Gastrocnemius medialis (tissue), 4 donors: ENCODE measurements at places on chromosomes 3 and 15. TPM values are rescaled to one million over a fixed set of nuclear protein-coding genes. Genes with fewer than 3 reads are reported as not detected.

GRCh38 chr3:48429960-48430707, at the start of gene PLXNB1:
TSS of gene PLXNB1 (minus strand) at chr3:48430086. CDS start at chr3:48424611, 5,475 bp downstream.
- peak; percentile 49 for DNase-seq

DNA sequence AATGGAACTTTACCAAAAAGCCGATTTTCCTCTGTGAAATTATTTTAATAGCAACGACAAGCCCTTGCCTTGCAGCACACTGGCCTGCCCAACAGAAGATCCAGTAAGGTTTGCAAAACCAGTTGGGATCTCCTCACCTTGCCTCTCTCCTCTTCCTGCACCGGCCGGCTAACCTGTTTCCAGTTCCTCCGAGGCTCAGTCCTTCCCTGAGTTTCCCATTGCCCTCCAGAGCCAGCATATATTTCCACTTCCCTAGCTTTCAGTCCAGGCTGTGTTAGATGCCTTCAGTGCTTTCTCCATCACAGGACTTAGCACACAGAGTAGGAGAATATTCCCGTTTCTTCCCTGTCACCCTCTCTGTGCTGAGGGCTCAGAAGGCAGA, 60.3 kb downstream of the NOX5 start:
- no peak for DNase-seq

DNA sequence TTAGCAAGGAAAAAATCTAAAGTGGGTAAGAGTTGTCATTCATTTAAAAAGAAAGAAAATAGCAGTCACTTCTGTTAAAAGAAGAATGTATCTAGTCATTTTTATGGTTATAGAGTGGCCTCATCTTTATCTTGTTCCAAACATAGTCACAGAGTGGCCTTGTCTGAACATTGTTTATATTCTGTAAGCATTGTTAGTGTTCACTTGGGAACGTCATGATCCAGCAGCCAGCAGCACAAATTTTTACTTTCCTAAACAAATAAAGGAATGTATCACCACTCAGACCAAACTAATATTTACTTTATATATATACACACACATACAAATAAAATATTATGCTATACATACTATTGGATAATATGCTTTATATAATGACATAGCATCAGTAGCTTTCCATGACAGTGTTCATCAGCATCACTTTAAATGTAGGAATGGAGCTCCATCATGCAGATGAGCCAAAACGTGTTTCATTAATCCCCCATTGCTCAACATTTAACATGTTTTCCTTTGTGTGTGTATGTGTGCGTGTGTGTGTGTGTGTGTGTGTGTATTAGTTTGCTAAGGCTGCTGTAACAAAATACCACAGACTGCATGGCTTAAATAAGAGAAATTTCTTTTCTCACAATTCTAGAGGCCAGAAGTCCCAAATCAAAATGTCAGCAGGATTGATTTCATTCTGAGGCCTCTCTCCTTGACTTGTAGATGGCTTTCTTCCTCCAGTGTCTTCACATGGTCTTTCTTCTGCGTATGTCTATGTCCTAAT, 39.6 kb upstream of the GYG1 start:
- no peak for DNase-seq

- no peak for DNase-seq
These were observed 14.5 kb upstream of the DCP1A start for GRCh38 chr3:53361852-53362251.

- DNase-seq, result no peak
These were observed 97.8 kb upstream of the TBL1XR1 start for GRCh38 chr3:177295116-177295515.

DNA sequence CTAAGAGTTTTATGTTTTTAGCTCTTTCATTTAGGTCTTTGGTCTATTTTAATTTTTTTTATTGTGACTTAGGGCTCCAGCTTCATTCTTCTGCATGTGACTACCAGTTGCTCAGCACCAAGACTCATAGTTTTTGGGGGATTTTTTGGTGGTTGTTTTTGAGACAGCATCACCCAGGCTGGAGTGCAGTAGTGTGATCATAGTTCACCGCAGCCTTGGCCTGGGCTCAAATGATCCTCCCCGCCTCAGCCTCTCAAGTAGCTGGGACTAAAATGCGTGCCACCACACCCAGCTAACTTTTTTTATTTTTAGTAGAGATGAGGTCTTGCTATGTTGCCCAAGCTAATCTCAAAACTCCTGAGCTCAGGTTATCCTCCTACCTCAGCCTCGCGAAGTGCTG, 19.4 kb downstream of the CDV3 start:
- no peak for DNase-seq

GRCh38 chr3:172680684-172681083, 30.2 kb downstream of the NCEH1 start:
- no peak for DNase-seq

DNA sequence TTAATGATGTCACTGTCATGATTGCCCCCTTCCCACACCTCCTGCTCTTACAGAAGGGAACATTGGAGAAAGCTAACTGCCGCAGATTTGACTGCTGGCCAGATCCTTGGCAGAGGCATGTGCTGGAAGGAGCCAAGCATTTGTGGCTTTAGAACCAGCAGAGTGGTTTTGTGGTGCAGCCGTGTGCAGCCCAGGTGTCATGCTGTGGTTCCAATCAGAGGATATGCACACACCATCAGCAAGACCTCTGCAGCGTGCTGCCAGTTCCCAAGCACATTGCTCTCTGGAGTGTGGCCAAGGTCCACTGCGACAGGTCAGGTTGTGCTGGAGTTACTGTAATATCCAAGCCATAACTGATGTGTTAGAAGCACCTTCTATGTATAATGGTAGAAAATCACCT, 61.6 kb downstream of the OTOL1 start:
- DNase-seq, result no peak

DNA sequence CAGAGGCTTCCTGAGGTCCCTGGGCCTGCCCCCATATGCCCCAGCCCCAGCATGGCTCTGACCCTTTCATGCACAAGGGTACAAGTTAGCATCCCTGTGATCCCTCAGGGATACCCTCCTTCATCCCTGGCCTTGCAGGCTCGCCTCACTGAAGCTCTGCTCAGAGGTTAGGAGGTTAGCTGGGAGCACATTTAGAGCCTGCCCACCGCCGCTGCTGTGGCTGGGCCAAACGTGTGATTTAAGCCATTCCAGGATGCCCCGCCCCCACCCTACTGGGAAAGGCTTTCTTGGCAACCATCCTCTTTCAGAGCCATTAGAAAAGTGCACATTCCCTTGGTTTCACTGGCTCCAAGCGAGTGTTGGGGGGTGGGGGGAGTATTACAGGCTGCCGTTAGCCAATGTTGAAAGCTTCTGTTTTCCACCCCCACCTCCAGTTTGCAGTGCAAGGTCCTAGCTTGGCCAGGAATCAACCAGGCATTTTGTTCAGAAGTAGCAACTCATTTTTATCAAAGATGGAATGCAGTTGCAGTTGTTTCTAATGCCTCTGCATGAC, 6.3 kb upstream of the HES1 start:
- no peak for DNase-seq

P2RY14 gene
- 3.3 TPM for total RNA-seq

DNA sequence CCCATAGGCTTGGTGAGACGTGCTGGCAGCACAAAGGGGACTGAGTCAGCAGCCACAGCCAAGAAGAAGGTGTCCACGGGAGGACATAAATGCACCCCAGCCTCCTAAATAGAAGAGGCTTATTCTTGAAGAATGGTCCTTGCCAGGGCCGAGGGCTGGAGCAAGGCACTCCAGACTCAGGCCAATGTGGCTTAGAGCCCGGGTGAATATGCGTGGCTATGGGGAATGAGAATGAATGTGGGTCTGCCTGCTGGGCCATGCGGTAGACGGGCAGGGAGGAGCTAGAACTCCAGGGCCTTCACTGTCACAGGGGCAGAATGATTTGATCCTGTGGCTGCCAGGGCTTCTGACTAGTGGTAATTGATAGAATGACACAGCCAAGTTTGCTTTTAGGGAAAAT, 34.0 kb downstream of the DHX30 start:
- no peak for DNase-seq

GRCh38 chr3:156606729-156607128, 51.8 kb upstream of the SSR3 start:
- no peak for DNase-seq

GRCh38 chr15:44535523-44536301, 1.2 kb upstream of the EIF3J start:
- no peak for DNase-seq

GRCh38 chr3:61315871-61316270, 64.6 kb upstream of the FHIT start:
- DNase-seq, result no peak
